Fibroblast of skin of scalp (primary cell): ENCODE measurements at places on chromosomes 7 and 10.

GRCh38 chr10:112526906-112527305 lies 79.9 kb downstream of the VTI1A start:
- DNase-seq, result no peak

DNA sequence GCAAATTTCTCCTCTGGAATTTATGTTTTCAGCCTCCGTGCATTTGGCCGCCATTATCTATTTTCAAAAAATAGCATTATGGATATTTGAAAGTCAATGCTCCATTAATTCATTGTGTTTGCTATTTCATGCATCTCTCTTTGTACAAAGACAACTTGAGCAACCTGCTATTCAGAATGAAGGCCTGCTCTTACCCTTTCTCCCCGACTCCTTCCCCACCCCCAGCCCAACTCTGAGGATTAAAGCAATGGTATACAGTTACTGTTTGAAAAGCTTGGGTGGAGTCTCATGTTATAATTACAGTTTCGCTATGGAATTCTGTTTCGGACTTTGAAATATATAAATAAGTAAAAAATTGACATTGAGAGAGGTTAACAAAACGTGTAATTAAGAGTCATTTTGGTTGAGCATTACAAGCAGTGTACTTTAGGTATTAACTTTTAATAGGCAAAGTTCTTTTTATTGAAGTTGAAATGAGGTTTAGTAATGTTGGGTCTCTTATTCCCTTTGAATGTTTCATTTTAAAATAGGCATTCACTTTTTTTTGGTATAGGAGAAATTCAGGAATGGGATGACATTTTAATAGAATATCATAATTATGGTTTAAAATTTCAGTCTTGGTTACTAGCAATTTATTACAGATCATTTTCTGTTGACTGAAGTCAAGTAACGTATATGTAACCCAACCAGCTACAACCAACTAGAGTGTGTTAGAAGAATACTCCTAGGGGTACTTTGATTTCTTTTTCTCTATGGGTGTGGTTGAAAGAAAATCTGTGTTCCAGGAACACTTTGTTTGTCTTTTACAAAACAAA lies 93.1 kb downstream of the ARID5B start:
- no peak for DNase-seq

GRCh38 chr10:57188846-57189245 lies 827.8 kb upstream of the ZWINT start:
- no peak for DNase-seq

DNA sequence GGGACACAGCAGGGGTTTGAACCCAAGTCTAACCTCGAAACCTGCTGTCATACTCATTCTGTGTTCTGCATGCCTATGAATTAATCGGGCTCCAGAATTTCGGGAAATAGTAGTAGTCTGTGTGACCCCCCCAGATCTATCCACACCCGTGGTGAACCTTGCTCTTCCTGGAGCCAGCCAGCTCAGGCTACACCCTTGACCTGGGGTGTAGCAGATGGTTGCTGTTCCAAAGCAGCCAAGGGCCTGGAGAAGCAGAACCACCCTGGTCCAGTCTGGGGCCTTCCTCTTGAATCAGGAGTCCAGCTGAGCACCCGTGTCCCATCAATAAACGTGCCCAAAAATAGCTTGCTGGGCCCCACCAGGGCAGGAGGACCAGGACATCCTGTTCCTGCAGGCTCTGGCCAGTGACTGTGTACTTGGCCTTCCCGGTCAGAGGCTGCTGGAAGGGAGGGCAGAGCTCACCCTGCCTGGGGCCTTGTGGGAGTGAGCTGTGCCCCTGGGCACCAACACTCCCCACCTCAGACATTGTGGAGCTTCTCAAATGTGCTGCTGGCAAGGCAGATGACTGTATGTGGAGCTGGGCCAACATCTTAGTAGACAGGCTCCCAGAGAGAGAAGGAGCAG lies 101.2 kb upstream of the ZNF716 start:
- no peak for DNase-seq

DNA sequence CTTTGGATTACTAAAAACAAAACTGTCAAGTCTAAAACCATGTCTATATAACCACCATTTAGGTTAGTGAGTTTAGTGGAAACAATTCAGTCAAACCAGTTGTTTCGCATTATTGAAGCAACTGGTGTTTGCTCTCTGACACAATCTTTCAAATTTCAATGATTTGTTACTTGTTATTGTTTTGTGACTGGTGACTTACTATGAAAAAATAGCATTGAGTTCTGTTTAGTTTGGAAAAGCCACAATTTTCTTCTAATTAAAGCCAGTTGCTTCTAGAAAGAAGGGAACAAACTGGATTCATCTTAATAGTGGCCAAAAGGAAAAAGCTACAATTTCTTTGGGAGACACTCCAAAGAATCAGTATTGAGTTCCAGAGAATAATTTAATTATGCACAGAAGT lies 30.4 kb downstream of the LAMB4 start:
- peak; percentile 67 for DNase-seq

- DNase-seq, result no peak
Measured at GRCh38 chr7:16999541-17000267, 117.9 kb upstream of the AGR3 start.

GRCh38 chr7:102122026-102122425 lies 164.6 kb upstream of the SH2B2 start:
- DNase-seq, result peak; percentile 44

DNA sequence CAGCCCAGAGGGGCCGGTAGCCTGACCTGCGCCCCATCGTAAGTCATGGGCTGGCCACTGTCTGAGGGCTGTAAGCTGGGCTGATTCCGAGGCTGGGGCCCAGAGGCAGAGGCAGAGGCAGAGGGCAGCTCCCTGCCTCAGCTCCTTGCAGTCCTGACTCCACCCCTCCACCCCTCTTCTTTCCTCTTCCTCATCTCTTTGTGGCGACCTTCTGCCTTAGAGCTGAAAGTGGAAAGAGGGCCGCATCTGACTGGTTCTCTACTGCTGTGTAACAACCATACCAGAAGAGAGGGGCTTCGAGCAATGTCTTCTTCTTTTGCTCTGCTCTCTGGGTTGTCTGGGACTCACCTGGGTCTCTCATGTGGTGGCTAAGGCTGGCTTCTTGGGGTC lies 179.1 kb downstream of the RPS24 start:
- DNase-seq, result no peak

GRCh38 chr10:84329196-84329611 lies 815 bp downstream of the CCSER2 start:
- peak; percentile 38 for DNase-seq

GRCh38 chr7:124930655-124931597 lies 1.3 kb upstream of the POT1 start:
- no peak for DNase-seq
